ENCODE measurements at places on chromosomes 1 and 21.

- DNase-seq = no peak
Measured at GRCh38 chr1:159700312-159700711, 14.1 kb downstream of the CRP start.

- DNase-seq = no peak
Measured at GRCh38 chr1:245166471-245166885, 11.7 kb downstream of the KIF26B start.

- DNase-seq = no peak
Measured at GRCh38 chr1:89539128-89539527, 14.5 kb downstream of the LRRC8B start.

- no peak for DNase-seq
Measured at GRCh38 chr1:60847855-60848582, 234.3 kb upstream of the NFIA start.

- DNase-seq = no peak
Measured at GRCh38 chr1:22600071-22600816, 36.2 kb upstream of the C1QA start.

DNA sequence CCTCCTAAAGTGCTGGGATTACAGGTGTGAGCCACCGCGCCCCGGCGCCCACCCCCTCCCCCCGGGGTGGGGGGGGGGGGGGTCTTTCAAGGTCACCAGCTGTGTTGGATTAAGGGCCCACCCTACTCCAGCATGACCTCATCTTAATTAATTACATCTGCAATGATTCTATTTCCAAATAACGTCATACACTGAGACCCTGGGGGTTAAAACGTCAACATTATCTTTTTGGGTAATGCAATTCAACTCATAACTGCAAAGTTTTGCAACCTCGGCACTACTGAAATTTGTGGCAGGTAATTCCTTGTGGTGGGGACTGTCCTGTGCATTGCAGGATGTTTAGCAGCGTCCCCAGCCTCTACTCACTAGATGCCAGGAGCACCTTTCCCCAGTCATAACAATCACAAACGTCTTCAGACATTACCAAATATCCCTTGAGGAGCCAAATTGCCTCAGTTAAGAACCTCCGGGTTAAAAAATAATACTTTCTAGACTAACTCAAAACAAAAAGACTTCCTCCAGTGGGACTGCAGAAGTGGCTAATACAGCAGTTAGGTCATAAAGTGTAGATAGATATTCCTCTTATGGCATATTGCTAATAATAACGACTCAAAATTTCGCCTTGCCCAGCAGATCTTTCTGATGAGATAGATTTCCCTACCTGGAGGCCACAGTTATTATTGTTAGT is 233.0 kb upstream of the KAZN start:
- DNase-seq = peak; percentile 44

- peak; percentile 22 for DNase-seq
Measured at GRCh38 chr1:42165511-42166210, 1.1 kb upstream of the GUCA2A start.

DNA sequence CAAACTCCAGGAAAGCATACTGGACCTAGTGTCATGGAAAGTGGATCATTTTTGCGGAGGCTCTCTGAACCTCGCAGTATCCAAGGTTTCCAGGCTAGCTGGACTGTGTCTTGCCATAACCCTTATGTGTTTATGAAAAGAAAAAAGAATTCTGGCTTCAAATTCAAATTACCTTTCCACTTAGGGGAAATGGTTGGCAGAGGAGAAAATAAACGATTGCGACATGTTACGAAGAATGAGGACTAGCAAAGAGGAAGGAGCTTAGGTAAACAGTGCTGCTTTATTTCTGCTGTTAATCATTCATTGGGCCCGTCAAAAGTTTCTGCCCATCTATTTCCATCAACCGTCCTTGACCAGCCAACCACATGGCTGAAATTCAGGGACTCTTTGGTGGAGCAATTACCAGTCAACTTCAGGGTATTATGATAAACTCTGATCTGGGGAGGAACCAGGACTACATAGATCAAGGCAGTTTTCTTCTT is at the start of gene C4BPA:
Gene C4BPA (plus strand): TSS at position 342 of the 482 bp plus-strand sequence. CDS start 8,793 bp downstream, outside the sequence.
- DNase-seq = no peak

GRCh38 chr1:218456444-218456843 is 111.3 kb downstream of the TGFB2 start:
- DNase-seq = no peak
